ENCODE measurements at places on chromosomes 2 and 18. TPM values are rescaled to one million over a fixed set of nuclear protein-coding genes. Genes with fewer than 3 reads are reported as not detected.

Gene LBX2
- total RNA-seq, result 1.3 TPM

Gene SAG
- total RNA-seq, result not detected

Gene PROM2
- total RNA-seq, result 0.17 TPM

Gene MC4R
- total RNA-seq, result 0.15 TPM

Gene FBXO11
- 17.5 TPM for total RNA-seq

Gene RIT2
- total RNA-seq, result not detected

Gene MYOM1
- total RNA-seq, result 0.15 TPM

Gene PLCD4
- 0.67 TPM for total RNA-seq

Gene SERPINB5
- total RNA-seq, result not detected

Gene ZBTB7C
- total RNA-seq, result not detected

Gene CKAP2L
- total RNA-seq, result 19.8 TPM

Gene XDH
- total RNA-seq, result 0.17 TPM

Gene TMEM200C
- 1.5 TPM for total RNA-seq

Gene ABCG8
- total RNA-seq, result not detected

Gene DSG1
- total RNA-seq, result not detected

Gene POTEJ
- not detected for total RNA-seq

Gene CCDC141
- total RNA-seq, result not detected

Gene CD28
- total RNA-seq, result not detected

Gene NT5DC4
- total RNA-seq, result not detected

Gene DAW1
- total RNA-seq, result 6.5 TPM

Gene ANKRD44
- 1.5 TPM for total RNA-seq

Gene KATNAL2
- 1.7 TPM for total RNA-seq

Gene MOGAT1
- total RNA-seq, result not detected

Gene GLS
- 35.5 TPM for total RNA-seq

Gene NEU4
- not detected for total RNA-seq

Gene CAVIN2
- 28.5 TPM for total RNA-seq

Gene KHK
- 3.2 TPM for total RNA-seq

Gene HOXD9
- total RNA-seq, result not detected

Gene FRZB
- 1.2 TPM for total RNA-seq

Gene SPR
- total RNA-seq, result 12.8 TPM
